NCI-H1048 (cell line): ENCODE measurements at places on chromosomes 11 and 22.

DNA sequence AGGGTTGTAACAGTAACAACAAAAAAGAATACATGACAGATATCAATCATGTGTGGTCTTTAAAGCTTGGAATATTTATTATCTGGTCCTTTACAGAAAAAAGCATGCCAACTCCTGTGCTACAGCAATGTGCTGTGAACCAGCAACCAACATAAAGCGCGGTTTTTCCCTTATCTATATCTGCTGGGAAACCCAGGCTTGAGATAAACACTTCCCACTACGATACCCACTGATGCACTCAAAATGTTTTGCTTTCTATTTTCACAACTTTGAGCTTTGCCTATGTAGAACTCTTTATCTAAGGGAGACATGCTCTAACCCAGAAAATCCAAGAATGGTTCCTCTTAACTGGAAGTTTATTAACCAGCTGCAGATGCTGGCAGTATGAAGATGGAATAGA lies 19.0 kb downstream of the ZBED5 start:
- DNase-seq = no peak

DNA sequence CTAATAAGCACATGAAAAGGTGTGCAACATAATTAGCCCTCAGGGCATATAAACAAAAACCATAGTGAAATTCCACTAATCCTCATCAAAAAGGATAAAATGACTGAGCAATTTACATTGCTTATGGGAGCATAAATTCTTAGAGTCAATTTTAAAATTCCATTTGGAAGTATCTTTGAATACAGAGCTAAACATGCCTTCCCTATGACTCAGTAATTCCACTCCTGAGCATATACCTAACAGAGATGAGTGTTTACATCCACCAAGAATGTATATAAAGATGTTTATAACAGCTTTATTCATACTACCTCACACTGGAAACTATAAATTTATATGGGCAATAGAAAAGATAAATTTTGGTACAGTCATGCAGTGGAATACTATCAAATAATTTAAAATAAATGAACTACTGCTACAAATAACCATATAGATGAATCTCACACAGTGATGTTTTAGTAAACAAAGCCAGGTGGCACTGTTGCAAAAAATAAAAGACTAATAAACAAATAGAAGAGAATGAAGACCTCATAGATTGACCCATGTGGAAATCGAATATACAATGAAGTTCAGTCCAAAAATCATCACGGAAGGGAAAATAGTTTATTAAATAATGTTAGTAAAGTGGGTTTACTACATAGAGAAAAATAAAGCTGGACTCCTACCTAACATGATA lies 8.2 kb upstream of the OR2D2 start:
- no peak for DNase-seq

GRCh38 chr22:46159212-46159611 lies 8.9 kb downstream of the PPARA start:
- DNase-seq = no peak

- no peak for DNase-seq
These were observed 329.7 kb downstream of the CTTN start for GRCh38 chr11:70727899-70728620.

DNA sequence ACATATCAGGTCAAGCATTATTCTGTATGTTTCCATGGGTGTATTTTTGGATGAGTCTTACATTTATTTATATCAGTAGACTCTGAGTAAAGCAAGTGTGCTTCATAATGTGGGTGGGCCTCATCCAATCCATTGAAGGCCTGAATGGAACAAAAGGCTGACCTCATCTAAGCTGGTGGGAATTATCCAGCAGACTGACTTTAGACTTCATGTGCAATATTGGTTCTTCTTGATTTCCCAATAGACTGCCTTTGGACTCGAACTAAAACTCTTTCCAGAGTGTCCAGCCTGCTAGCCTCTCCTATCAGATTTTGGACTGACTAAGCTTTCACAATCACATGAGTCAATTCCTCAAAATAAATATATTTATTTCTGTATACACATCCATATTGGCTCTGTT lies 116.2 kb downstream of the KIF18A start:
- no peak for DNase-seq
